ENCODE measurements at places on chromosomes 5 and 9.

DNA sequence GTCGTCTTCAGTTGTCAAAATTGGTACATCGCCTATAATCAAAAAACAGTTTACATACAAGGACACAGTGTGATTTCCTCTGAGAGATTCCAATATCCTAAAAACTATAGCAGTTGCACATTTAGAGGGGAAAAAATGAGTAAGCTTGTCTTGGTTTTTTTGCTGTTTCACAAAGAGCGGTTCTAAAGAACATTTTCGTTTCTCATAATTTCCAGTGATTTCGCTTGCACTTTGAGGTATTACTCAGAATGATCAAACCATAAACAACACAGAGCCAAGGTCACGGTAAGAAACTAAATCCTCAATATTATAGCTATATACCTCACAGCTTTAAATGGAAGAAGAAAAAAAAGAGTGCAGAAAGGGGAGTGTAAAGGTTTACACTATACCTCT, 861 bp downstream of the MTX3 start:
- peaks cover 28% of the 10 kb centered on the region for H3K36me3 ChIP-seq
- no peak overlapping the region for H3K4me3 ChIP-seq
- no peaks in the 10 kb centered on the region for H3K27me3 ChIP-seq
- DNase-seq = no peak
- peak overlapping the region; percentile 76 for H3K27ac ChIP-seq
- H3K4me1 ChIP-seq = peaks cover 21% of the 10 kb centered on the region

DNA sequence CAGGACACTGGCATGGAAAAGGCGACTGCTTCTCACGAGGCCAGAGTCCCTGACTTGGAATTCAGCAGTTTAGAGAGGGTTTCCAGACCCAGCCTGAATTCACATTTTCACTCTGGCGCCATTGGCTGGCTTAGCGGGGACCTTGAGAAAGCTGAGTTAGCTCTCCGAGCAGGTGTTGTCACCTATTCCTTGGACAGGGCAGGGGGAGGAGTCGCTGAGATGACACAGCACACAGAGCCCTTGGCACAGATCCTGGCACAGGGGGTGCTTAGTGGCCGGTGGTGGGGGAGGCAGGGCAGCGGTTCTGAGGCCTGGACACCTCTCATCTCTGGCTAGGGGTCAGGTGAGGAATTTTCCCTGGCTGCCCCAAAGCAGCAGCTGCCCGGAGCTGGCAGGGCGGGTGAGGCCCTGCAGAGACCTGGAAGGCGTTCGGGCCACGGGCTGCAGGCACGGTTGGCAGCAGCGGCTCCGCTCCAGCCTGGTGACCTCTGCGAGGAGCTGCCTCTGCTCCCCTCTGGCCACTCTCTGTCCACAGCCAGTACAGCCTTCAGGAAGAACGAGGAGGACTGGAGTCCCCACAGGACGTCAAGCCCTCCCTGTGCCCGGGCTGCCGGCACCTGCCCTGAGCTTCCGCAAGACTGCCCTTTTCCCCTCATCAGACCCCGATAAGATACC, 72.4 kb upstream of the RAPGEF1 start:
- no peaks in the 10 kb centered on the region for H3K4me1 ChIP-seq
- peaks cover 9% of the 10 kb centered on the region for H3K27me3 ChIP-seq
- H3K27ac ChIP-seq = no peak overlapping the region
- DNase-seq = no peak

GRCh38 chr5:45262061-45262590, 434.1 kb downstream of the HCN1 start:
- H3K36me3 ChIP-seq = no peaks in the 10 kb centered on the region
- no peaks in the 10 kb centered on the region for H3K4me1 ChIP-seq

DNA sequence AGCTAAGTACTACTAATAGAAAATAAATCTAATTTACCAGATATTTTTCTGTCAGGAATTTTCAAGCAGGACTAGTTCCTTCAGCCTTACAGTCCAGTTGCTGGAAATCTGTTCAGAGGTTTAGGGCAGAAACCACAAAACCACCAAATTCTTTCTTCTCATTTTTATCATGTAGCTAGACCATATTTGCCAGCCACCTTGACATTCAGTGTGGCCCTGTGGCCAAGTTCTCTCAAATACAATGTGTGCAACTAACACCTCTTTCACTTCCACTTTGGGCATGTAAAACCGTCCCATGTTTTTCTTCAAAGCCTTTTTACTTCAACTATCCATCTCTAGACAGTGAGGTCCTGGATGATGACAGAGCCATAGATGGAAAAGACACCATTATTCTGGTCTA, 1133.2 kb upstream of the CDH18 start:
- H3K27ac ChIP-seq = no peak overlapping the region
- H3K4me1 ChIP-seq = no peaks in the 10 kb centered on the region
- no peak for DNase-seq
- H3K27me3 ChIP-seq = no peaks in the 10 kb centered on the region
- H3K4me3 ChIP-seq = no peak overlapping the region

- no peaks in the 10 kb centered on the region for H3K4me1 ChIP-seq
- no peaks in the 10 kb centered on the region for H3K36me3 ChIP-seq
- DNase-seq = no peak
These were observed 100.5 kb upstream of the FGF10 start for GRCh38 chr5:44489759-44490158.

DNA sequence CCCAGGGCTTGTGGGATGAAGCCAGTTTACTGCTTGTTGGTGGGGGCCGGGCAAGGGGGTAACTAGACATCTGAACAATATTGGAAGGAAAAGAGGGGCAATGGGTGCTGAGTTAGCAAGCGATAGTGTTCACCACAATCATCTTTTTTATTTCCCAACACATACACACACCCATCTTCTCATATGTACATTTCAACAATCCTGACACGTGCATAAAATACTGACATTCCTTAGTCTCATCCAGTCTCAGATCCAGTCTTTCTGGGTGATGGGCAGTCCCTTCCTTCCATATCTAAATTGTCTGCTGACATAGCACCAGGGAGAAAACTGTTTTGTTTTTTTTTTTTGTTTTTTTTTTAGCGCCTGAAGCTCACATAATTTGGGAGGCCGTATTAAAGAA, 333.6 kb upstream of the TRPC7 start:
- H3K27me3 ChIP-seq = no peaks in the 10 kb centered on the region
- no peaks in the 10 kb centered on the region for H3K4me1 ChIP-seq
- no peaks in the 10 kb centered on the region for H3K36me3 ChIP-seq
- DNase-seq = no peak
- no peak overlapping the region for H3K4me3 ChIP-seq
- no peak overlapping the region for H3K27ac ChIP-seq

- H3K36me3 ChIP-seq = no peaks in the 10 kb centered on the region
- H3K4me1 ChIP-seq = no peaks in the 10 kb centered on the region
- no peak for DNase-seq
- H3K27me3 ChIP-seq = no peaks in the 10 kb centered on the region
- H3K4me3 ChIP-seq = no peak overlapping the region
- no peak overlapping the region for H3K27ac ChIP-seq
These were observed 67.2 kb upstream of the TLE1 start for GRCh38 chr9:81756561-81756960.

DNA sequence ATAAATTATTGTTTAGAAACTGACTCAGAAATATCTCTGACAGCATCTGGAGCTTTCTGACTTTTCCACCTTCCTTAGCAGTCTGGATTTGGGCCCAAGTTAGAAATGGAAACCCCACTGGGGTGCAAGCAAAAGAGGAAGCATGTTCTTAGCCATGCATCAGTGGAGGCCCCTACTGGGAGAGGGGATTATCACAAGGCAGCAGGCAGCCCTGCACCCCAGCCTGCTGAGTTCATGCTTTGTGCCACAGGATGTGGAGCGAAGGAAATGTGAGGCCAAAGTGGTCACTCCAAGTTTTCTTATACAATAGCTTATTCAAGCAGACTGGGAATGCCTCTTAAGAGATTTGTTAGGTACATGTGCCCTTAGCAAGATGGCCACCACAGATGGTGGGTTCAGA, 146.5 kb upstream of the TLX3 start:
- DNase-seq = no peak
- no peak overlapping the region for H3K4me3 ChIP-seq
- no peaks in the 10 kb centered on the region for H3K4me1 ChIP-seq
- H3K27me3 ChIP-seq = no peaks in the 10 kb centered on the region
- H3K36me3 ChIP-seq = no peaks in the 10 kb centered on the region

- peaks cover 24% of the 10 kb centered on the region for H3K36me3 ChIP-seq
- DNase-seq = no peak
- no peak overlapping the region for H3K4me3 ChIP-seq
- H3K27ac ChIP-seq = no peak overlapping the region
These were observed 11.2 kb downstream of the ZFP62 start for GRCh38 chr5:180849827-180850226.

DNA sequence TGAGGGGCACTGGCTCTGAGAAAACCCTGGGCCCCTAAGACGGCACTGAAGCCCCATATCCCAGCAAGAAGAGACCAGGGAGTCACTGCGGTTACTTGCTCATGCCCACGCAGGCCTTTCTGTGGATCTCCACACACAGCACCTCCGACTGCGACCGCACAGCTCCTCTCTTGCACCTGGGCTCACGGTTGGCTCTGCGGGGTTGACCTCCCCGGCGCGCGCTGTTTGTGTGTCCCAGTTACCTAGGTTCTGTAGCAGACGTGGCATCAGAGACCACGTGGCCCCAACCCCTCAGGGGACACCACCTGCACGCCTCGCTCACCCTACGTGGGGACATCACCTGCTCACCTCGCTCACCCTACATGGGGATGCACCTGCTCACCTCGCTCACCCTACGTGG, 12.7 kb downstream of the LPCAT1 start:
- H3K27ac ChIP-seq = no peak overlapping the region
- peak; percentile 0 for DNase-seq
- H3K4me3 ChIP-seq = no peak overlapping the region
- no peaks in the 10 kb centered on the region for H3K27me3 ChIP-seq
- H3K4me1 ChIP-seq = no peaks in the 10 kb centered on the region
- no peaks in the 10 kb centered on the region for H3K36me3 ChIP-seq

DNA sequence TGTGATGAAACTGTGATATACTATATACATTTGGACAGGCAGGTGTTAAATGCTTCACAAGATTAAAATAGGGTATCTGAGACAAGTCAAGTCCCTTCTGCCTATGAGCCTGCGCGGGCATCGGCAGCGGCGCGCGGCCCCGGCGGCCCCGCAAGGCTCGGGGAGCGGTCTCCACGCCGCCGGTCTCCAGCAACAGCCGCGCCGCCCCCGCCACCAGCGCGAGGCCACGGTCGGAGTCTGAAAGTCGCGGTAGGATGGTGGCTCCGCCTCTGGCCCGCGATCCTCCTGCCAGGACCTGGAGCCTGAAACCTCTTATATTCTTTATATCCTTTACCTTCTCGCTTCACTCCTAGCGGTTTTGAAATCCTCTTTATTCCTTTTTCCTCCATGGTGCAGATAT, 99.4 kb downstream of the INSL6 start:
- no peaks in the 10 kb centered on the region for H3K4me1 ChIP-seq
- no peaks in the 10 kb centered on the region for H3K36me3 ChIP-seq
- no peaks in the 10 kb centered on the region for H3K27me3 ChIP-seq
- no peak overlapping the region for H3K4me3 ChIP-seq
- no peak for DNase-seq
- no peak overlapping the region for H3K27ac ChIP-seq

- H3K27me3 ChIP-seq = no peaks in the 10 kb centered on the region
- no peak overlapping the region for H3K4me3 ChIP-seq
- H3K27ac ChIP-seq = no peak overlapping the region
- no peaks in the 10 kb centered on the region for H3K36me3 ChIP-seq
These were observed 1380.1 kb upstream of the NUDT12 start for GRCh38 chr5:104942735-104943134.

DNA sequence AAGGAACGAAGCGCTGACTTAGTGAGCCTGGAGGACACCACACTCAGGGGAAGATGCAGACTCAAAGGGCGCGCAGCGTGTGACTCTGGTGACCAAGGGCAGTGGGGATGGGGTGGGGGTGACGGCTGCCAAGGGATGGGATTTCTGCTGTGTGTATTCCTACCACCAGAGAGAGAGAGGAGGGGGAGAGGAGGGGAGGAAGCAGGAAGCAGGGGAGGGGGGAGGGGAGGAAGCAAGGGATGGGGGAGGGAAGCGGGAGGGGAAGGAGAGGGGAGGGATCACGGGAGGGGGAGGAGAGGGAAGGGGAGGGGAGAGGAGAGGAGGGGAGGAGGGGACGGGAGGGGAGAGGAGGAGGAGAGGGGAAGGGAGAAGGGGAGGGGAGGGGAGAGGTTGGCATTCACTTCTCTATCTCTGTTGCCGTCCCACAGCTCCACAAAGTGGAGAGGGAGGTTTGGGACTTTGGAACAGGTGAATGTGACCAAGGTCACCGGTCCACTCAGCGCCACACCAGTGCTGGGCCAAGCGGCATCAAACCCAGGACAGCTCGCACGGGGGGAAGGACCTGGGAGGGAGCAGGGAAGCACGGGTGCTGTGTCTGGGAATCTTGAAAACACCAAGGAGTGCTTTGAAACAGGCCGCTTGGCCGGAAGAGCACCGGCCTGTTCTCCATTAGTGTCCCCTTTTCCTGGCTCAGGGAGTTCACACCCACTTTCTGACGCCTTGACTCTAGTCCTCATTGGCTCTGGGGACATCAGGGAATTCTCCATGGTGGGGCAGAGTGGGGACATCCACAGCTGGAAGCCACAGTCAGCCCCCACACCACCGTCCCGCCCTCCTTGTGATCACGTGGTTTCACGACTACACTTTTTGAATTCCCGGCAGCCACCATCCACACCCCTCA, 77.4 kb downstream of the VAV2 start:
- H3K27me3 ChIP-seq = no peaks in the 10 kb centered on the region
- no peaks in the 10 kb centered on the region for H3K36me3 ChIP-seq
- H3K4me3 ChIP-seq = no peak overlapping the region
- H3K27ac ChIP-seq = no peak overlapping the region
- no peak for DNase-seq

DNA sequence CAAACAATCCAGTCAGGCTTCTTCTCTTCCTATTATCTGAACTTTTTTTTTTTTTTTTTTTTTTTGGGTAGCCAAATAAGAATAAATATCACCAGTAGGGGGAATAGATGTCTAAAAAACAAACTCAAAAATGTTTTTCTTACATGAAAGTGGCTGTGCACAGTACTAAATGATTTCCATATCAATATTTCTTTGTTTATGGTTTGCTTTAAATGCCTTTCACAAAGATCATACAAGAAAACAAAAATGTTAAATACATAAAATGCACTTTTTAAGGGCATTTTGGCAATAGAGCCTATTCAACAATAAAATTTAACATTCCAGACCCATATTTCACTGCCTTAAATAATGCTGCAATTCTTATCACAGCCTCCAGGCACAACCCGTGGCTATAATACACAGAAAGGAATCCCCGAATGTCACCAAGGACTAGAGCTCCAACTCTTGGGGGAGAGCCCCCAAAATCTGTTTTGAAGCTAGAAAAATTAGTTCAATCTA, 91.1 kb upstream of the TBCA start:
- H3K27ac ChIP-seq = no peak overlapping the region
- no peak for DNase-seq
- no peaks in the 10 kb centered on the region for H3K36me3 ChIP-seq
- no peaks in the 10 kb centered on the region for H3K27me3 ChIP-seq
- H3K4me3 ChIP-seq = no peak overlapping the region
- no peaks in the 10 kb centered on the region for H3K4me1 ChIP-seq

- no peaks in the 10 kb centered on the region for H3K4me1 ChIP-seq
- no peak overlapping the region for H3K4me3 ChIP-seq
- H3K27ac ChIP-seq = no peak overlapping the region
- no peaks in the 10 kb centered on the region for H3K36me3 ChIP-seq
These were observed 63.1 kb downstream of the GTF3C4 start for GRCh38 chr9:132733260-132733815.

Data from adrenal gland (tissue), 19 donors.